Anterior cingulate cortex (tissue), 58 donors: ENCODE measurements at places on chromosomes 6 and 20.

- DNase-seq: no peak
Measured at GRCh38 chr6:45727819-45728449, 287.7 kb downstream of the CLIC5 start.

DNA sequence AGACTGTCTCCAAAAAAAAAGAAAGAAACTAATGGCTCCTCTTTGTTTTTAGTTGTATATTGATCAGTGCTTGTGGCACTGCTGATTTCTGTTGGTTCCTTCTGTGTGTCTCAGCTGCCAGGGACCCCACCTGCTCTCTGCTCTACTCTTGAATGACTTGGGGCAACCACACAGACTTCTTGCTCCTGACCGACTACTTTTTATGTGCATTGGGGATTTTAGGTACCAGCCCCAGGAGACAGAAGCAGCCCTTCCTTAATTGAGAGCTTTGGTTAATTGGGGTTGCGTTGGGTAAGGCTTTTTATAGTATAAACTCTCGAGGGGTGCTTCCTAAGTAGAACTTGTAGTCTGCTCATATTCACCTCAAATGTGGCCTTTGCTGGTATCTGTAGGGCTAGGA lies 6.9 kb downstream of the STK35 start:
- no peak for DNase-seq

GRCh38 chr6:118571121-118571520 lies 23.0 kb downstream of the PLN start:
- no peak for DNase-seq

DNA sequence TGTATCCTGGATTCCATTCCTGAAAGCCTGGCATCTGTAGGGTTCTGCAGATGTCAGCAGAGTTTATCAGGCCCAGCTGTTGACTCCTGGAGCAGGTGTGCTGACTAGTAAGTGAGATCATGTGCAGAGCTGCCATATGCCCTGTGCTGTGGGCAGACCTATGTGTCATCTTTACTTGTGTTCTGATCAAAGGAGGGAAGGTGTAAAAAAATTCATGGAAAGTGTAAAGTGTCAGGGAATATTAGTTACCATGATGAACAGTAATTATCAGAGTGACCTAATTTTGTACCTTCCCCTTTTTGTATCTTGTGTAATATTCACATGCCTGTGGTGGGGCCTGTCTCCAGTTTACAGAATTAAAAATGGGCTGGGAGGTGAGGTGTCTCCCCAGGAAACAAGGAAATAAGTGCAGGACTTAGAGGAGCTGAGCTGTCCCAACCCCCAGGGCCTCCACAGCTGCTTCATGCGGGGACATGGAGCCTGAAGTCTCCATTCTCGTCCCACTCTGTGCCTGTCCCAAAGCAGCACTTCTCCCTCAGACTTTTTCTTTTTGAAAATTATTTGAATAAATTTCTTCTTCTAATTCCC lies 148.2 kb upstream of the GGTLC1 start:
- no peak for DNase-seq

GRCh38 chr6:147662646-147663045 lies 154.2 kb downstream of the SAMD5 start:
- DNase-seq: no peak

DNA sequence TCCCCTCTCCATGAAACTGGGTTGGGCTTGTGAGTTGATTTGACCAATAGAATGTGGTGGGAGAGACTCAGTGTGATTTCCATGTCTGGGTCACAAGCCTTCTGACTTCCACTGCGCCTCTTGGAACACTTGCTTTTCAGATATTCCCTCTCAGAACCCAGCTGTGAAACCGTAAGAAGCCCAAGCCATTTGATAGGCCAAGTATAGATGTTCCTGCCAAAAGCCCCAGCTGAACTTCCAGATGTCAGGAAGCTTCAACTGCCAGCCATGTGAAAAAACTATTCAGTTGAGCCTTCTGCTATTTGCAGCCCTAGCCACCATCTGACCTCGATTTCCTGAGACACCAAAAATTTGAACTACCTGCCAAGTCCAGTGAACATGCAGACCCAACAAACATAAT lies 387.8 kb upstream of the GJE1 start:
- DNase-seq: no peak
